ENCODE measurements at places on chromosomes 6 and 20. TPM values are rescaled to one million over a fixed set of nuclear protein-coding genes. Genes with fewer than 3 reads are reported as not detected.

DNA sequence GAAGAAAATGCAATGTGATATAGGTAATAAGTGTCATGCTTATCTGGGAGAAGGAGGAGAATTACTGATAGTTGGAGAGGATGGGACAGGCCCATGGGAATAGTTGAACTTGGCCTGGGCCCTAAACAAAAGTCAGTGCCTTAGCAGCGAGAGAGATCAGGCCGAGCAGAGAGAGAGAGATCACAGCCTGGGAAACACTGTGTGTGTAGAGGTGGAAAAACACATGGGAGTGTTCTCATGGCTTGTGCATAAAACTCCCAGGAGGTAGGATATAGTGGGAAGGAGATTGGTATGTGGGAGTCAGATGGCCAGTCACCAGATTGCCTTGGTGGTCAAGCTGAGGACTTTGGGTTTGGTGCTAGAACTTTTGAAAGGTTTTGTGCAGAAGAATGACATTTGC is 47.6 kb downstream of the FIG4 start:
- no peak overlapping the region for H3K27ac ChIP-seq
- H3K4me3 ChIP-seq = no peak overlapping the region
- H3K27me3 ChIP-seq = no peaks in the 10 kb centered on the region
- H3K36me3 ChIP-seq = peaks cover 4% of the 10 kb centered on the region
- no peaks in the 10 kb centered on the region for H3K4me1 ChIP-seq

DNA sequence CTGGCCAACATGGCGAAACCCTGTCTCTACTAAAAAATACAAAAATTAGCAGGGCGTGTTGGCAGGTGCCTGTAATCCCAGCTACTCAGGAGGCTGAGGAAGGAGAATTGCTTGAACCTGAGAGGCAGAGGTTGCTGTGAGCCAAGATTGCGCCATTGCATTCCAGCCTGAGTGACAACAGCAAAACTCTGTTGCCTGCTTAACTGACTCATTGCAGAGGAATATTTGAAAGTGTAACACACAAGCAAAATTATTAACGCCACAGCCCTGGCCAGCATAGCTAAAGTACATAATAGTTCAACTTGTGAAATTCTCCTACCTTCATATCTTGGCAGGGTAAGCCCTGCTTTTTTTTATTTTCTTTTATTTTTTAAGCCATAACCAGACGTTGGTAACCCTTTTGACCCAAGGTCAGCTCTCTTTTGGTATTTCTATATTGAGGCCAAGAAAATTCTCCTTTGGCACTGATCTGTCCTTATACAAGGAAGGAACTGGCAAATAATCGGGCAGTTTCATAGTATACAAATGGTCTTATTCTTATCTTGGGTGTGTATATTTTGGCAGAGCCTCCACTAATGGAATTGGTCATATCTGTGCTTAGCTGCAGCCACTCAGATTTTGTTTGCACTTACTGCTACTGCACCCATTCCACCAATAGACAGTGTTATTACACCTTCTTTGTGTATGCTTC is 4.0 kb upstream of the ADGRF5 start:
- H3K27ac ChIP-seq = peak overlapping the region; percentile 27
- H3K4me3 ChIP-seq = no peak overlapping the region
- DNase-seq = no peak
- H3K27me3 ChIP-seq = no peaks in the 10 kb centered on the region

CUL9 gene
- total RNA-seq = 21.7 TPM

GRCh38 chr6:143368426-143368825 is 82.1 kb downstream of the ADAT2 start:
- H3K27ac ChIP-seq = no peak overlapping the region
- no peak overlapping the region for H3K4me3 ChIP-seq
- H3K27me3 ChIP-seq = no peaks in the 10 kb centered on the region

DNA sequence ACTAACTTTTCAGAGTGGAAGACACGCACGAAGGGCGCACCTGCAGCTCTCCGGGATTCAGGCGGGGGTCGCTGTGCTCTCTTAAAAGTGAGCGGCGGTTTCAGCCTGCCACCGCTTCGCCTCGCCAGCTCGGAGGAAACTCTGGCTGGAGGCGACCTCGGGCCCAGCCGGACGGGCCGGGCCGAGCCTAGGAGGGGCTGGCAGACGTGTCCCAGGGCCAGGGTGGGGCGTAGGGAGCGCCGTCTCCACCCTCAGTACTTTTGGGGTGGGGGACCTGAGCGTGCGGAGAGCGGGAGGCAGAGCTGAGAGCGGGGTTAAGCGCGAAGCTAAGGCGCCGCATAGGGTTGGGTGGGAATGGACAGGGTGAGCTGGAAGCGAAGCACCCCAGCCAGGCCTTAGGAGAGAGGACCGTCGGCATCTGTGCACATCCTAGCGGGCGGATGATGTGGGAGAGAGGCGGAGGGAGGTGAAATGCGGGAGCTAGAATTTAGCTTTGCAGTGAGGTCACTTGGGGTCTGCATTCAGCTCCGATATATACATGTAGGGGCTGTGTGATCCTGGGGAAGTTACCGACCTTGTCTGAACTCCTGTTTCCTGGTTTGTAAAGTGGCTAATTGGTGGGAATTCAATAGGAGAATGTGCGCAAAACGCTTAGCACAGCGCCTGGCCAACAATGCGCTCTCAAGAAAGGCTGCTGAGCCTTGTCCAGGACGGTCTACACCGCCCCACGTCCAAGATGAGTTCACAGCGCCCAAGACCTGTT is 6.5 kb upstream of the TFAP2A start:
- DNase-seq = no peak
- peaks cover 100% of the 10 kb centered on the region for H3K27me3 ChIP-seq
- H3K36me3 ChIP-seq = no peaks in the 10 kb centered on the region
- H3K27ac ChIP-seq = no peak overlapping the region
- H3K4me1 ChIP-seq = peaks cover 22% of the 10 kb centered on the region
- no peak overlapping the region for H3K4me3 ChIP-seq

DNA sequence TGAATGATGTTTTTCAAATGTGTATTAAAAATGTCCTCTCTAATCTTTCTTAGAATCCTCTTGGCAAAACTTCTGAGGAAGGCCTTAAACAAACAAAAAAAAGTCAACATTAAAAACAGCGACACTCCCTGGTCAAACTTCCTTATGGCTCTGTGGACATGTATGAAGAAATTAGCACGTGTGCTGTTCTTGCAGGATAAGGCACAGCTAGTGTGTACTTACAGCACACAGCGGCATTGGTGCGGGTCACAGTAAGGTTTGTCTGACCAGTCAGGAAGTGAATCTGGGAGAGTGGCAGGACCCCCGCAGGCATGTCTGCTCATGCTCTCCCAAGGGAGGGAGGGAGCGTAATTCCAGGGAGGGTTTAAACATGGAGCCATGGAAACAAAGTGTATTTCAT is 38.8 kb downstream of the SLC22A1 start:
- no peak for DNase-seq
- H3K27me3 ChIP-seq = no peaks in the 10 kb centered on the region
- H3K4me1 ChIP-seq = no peaks in the 10 kb centered on the region
- no peak overlapping the region for H3K4me3 ChIP-seq

DNA sequence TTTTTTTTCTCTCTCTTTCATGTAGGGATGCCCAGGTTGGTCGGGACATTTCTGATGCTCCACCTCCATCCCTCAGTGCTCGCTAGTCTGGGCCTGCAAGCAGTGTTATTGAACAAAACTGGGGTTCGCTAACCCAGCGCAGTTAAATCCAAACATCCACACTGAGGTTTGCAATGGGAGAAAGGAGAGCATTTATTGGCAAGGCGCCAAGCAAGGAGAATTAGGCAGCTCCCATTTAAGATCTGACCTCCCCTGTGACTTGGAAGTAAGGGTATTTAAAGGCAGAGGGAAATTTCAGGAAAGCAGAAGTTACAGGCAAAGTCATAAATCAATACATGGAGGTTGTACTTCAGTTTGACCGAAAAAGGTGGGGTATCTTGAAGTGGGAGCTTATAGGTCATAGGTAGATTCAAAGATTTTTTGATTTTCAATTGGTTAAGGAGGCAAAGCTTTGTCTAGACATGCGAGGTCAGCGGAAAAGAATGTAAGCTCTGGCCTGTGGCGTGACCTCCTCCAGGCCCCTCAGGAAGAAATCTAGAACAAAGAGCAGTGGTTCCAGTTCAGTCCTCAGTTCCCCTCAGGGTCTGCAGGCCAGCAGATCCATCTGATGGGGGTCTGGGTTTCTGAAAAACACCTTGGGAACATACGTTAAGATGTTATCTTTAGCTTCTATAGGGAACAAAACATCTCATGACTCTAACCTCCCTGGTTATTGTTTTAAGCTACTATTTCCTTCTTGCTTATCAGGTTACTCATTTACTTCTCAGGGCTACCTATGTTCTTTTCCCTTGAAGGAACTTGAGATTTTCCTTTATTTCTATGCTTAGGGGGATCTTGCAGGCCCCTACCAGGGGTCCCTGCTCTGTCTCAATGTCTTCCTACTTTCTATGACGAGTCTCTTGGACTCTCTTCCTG is 66.0 kb upstream of the KIF16B start:
- H3K36me3 ChIP-seq = no peaks in the 10 kb centered on the region
- H3K4me3 ChIP-seq = no peak overlapping the region
- no peaks in the 10 kb centered on the region for H3K27me3 ChIP-seq
- H3K4me1 ChIP-seq = no peaks in the 10 kb centered on the region

DNA sequence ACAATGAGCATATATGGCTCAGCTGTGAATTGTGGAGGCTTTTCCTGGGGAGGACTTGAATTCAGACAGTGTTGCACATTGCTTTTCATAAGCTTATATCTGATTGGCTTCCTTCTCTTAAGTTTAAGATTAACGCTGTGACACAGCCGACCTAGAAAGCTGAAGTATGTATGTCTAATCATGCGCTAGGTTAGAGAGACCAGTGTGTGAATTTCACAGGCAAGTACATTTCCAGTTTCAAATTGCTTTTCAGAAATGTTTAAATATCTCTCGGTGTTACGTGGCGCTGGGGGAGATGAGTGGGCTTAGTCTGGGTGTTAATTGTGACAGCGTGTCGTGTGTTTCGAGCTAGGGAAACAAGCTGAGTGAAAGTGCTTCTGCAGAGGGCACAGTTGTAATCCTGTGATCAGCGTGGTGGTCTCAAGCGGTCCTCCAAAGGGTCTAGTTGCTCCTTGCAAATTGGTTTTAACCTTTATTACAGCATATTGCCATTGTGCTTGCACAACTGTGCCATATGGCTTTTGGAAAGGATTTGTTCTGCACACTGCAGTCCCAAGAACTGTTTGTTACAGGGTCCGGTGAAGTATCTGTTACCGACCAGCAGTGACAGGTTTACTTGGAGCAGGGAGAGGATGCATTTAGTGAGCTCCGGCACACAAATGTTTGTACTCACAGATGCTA is 166.6 kb downstream of the SASH1 start:
- peak overlapping the region; percentile 48 for H3K4me3 ChIP-seq
- DNase-seq = no peak
- H3K4me1 ChIP-seq = peaks cover 30% of the 10 kb centered on the region
- H3K27me3 ChIP-seq = no peaks in the 10 kb centered on the region

COL9A1 gene
- total RNA-seq = 0.28 TPM

IL17F gene
- total RNA-seq = not detected

APOBEC2 gene
- total RNA-seq = 0.71 TPM

SENP6 gene
- total RNA-seq = 122 TPM

FAM83C gene
- total RNA-seq = not detected

DNA sequence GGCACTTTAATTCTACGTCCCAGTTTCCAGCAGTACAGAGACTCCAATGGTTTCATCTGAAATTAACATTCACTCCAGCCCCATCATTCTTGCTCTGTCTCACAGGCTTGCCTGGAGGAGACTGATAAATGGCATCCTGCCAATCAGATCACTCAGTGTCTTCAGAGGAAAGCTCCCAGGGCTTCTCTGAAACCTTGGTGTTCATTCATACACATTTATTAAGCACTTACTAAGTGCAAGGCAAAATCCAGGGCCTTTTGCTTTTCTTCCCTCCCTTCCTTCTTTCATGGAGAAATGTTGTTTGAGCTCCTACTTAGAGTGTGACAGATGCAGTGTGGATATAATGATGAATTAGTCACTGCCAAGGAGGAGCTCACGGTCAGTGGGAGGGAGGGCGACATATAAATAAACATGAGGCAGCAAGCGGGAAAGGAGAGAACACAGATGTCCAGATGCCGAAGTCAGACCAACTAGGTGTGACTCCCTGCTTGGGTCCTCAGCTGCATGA is 106.7 kb upstream of the DTNBP1 start:
- no peak overlapping the region for H3K4me3 ChIP-seq
- no peaks in the 10 kb centered on the region for H3K27me3 ChIP-seq
- H3K4me1 ChIP-seq = no peaks in the 10 kb centered on the region
- H3K36me3 ChIP-seq = no peaks in the 10 kb centered on the region

DNA sequence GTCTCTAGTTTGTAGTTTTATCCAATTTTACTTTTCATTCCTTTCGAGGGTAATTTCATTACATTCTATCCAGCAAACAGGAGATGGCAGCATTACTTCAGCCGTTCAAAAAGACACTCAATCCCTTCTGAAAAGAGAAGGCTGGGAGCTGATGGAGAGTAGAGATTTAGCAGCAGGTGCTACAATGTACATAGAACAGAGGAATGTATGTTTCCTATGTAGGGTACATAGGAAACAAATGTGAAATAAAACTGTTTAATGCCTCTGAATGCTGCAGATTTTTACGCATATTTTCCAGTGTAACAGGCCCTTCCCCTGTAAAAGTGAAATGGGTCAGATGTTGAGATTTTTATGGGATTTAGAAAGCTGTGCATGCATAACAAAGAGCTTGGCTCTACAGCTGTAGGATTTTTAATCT is 16.0 kb downstream of the RPS12 start:
- no peaks in the 10 kb centered on the region for H3K27me3 ChIP-seq
- no peak overlapping the region for H3K4me3 ChIP-seq
- H3K36me3 ChIP-seq = no peaks in the 10 kb centered on the region
- DNase-seq = no peak

- H3K4me1 ChIP-seq = peaks cover 24% of the 10 kb centered on the region
- no peaks in the 10 kb centered on the region for H3K27me3 ChIP-seq
- peak overlapping the region; percentile 29 for H3K27ac ChIP-seq
- no peak overlapping the region for H3K4me3 ChIP-seq
- no peaks in the 10 kb centered on the region for H3K36me3 ChIP-seq
Measured at GRCh38 chr6:125814481-125814880, 23.7 kb downstream of the NCOA7 start.

- peak overlapping the region; percentile 76 for H3K27ac ChIP-seq
- H3K4me1 ChIP-seq = peaks cover 9% of the 10 kb centered on the region
- no peaks in the 10 kb centered on the region for H3K27me3 ChIP-seq
- DNase-seq = no peak
Measured at GRCh38 chr6:169789146-169789943, 37.9 kb downstream of the ERMARD start.

DNA sequence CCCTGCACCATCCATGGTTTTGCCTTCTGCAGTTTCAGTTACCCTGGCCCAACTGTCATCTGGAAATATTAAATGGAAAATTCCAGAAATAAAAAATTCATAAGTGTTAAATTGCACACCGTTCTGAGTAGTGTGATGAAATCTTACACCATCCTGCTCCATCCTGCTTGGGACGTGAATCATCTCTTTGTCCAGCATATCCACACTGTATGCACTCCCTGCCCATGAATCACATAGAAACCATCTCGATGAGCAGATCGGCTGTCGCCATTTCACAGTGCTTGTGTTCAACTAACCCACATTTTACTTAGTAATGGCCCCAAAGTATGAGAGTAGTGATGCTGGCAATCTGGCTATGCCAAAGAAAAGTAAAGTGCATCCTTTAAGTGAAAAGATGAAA is 105.9 kb upstream of the ID4 start:
- H3K36me3 ChIP-seq = no peaks in the 10 kb centered on the region
- H3K27me3 ChIP-seq = no peaks in the 10 kb centered on the region
- no peaks in the 10 kb centered on the region for H3K4me1 ChIP-seq
- no peak overlapping the region for H3K27ac ChIP-seq
- no peak for DNase-seq

EFCAB8 gene
- not detected for total RNA-seq

WFDC5 gene
- not detected for total RNA-seq

Measured in sigmoid colon (tissue), 7 donors.